ENCODE measurements at places on chromosomes 3 and 15. TPM values are rescaled to one million over a fixed set of nuclear protein-coding genes. Genes with fewer than 3 reads are reported as not detected.

GRCh38 chr15:73313861-73314260, 54.9 kb downstream of the HCN4 start:
- DNase-seq = no peak

DNA sequence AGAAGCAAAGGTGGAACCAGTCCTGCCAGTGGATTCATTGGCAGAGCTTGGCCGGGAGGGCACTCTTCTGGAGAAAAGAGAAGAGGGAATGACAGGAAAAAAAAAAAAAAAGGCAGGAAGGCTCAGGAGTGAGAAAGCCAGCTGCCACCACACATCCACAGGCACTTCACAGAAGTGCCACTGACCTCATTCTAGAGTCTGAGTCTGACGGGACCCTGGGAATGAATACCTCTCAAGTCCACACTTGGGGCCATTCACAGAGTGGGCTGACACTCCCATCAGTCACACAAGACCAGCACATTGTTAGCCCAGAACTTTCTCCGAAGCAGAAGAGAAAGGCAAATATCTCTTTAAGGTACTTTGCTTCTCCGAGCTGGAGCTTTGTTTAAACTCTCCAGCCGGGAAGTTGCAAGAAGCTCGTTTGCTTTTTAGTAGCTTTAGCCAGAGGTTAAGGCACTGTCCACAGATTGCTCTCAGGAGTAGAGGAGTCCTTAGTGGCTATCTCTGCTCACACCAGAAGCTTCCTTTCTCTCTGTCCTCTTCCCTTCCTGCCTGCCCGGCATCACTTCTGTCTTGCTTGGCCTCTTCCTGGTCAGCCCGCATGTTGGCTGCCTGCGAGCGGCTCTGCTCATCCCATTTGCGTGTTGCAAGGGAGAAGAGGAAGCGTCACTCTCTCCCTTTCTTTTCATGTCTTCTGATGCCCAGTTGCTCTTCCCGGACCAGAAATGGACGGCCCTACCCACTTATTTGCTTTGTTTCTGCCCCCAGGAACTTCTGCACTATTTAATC, 53.8 kb downstream of the CMTM6 start:
- DNase-seq = no peak

GRCh38 chr3:60575718-60576272, 675.5 kb downstream of the FHIT start:
- no peak for DNase-seq

GRCh38 chr3:124295362-124295761, 303.4 kb upstream of the ROPN1 start:
- DNase-seq = no peak

GRCh38 chr3:51646091-51646490, 25.0 kb upstream of the TEX264 start:
- DNase-seq = no peak

GRCh38 chr3:140863580-140864009, 78.0 kb upstream of the SLC25A36 start:
- DNase-seq = no peak

DNA sequence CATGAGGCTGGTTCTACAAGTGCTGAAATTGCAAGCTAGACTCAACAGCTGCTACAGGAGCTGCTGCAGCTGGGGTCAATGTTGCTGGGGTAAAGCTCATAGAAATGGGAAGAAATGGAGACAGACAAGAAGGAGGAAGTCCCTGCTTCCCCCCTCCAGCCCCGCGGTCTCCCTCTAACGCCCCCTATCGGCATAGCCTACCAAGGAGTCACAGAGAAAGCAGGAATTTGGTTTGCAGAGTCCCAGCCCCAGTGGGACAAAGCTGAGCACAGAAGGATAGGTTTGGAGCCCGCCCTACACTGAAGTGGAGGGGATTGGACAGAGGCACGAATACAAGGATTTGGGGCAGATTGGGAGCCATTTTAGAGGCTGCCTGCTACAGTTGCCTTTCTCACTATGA, 176.9 kb upstream of the ANKRD28 start:
- DNase-seq = no peak

DNA sequence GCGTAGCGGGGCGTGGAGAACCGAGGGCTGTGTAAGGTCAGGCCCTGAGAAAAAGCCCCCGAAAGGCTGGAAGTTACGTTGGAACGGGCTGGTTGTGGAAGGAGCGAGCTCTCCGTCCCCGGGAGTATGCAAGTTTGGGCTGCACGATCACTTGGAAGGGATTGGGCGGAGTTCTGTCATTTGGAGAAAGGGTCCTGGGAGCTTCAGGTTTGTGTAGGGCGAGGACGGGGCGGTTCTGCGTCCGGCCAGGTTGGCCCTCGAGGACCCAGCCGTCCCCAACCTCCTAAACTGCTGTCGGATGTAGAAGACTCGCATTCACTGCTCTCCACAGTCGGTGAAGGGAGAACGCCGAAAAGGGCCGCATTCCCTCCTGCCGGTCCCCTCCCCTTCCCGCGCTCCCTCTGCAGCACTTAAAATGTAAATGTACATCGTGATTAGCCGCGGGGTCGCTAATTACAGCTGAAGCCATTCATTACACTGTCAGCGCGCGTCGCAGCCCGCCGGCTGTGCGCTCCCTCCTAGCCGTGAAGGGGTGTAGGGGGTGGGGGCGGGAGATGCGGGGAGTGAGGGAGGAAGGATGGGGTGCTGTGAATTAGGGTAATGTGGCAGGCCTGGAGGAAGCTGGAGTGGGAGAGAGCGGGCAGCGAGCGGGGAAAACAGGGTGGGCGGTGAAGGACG, 2.5 kb upstream of the RPP25 start:
- no peak for DNase-seq

DNA sequence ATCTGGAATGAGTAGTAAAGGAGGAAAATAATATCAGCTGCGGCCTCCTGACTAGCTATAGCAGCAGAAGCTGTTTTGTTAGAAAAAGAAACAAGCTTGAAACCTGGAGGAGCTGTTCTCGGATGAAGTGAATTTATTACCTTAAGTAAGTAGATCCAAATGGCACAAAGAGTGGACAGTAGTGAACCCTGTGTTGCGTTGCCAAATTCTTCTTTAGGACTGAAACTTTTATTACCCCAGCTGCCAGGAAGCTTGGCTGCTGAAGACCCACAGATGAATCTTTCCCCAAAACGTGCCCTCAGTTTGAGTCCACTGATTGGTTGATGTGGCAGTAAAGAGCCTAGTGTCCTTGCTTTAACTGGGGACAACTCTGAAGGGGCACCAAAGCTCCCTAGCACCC, 366.8 kb upstream of the GBE1 start:
- no peak for DNase-seq

GRCh38 chr15:94305133-94305532, 73.8 kb downstream of the MCTP2 start:
- DNase-seq = no peak

GRCh38 chr15:64148168-64148567, 3.4 kb upstream of the SNX22 start:
- no peak for DNase-seq

DNA sequence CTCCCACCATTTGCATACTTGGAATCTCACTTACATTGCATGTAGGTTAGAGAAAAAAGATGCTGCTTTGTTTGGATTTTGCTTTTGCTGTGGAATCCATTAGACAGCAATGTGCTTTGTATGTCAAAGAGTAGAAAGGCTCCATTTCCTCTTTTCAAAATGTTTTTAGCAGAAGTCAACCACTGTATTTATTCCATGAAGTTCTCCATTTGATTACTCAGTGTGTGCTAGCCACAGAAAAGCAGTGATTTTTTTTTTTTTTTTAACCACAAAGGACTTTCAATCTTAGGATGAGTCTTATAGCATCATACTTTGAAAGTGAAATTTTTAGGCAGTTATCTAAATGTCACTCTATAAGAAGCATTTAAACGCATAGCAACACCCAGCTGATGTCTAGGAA, 285.0 kb upstream of the ADAMTS9 start:
- no peak for DNase-seq

Gene SLC6A11
- total RNA-seq = not detected

Gene C3orf70
- total RNA-seq = 2.6 TPM

Gene TEX55
- not detected for total RNA-seq

Gene COL6A5
- not detected for total RNA-seq

All from right atrium auricular region (tissue), 2 donors.